GM20000 (cell line): ENCODE measurements at places on chromosomes 5 and 9.

- DNase-seq, result no peak
These were observed 33.5 kb downstream of the RAB24 start for GRCh38 chr5:177269976-177270375.

DNA sequence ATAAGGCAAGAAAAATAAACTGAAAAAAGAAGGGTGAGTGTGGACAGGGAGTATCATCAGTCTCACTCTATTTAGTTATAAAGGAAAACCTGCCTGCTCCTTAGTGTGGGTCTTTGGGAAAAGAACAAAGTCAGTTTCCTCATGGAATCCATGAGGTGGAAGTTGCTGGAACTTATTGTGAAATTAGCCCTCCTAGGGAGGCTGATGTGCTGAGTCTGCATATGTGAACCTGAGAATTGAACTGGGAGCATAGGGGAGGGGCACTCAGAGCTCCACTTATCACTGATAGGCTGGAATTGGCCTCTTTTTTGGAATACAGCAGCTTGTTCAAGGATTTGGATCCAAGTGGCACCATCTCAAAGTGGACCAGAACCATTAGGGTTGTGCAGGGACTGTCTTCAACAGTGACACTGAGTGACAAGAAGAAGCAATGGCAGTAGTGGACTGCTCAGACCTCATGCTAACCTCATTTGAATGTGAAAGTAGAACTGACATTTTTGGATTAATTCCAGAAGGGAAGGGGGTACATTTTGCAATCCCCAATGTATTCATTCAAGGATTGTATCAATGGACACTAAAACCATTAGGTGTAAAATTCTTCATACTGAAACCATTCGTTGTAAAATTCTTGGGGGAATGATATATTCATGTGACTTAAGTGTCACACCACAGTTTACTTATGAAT is 103.6 kb upstream of the KLF9 start:
- DNase-seq, result no peak

DNA sequence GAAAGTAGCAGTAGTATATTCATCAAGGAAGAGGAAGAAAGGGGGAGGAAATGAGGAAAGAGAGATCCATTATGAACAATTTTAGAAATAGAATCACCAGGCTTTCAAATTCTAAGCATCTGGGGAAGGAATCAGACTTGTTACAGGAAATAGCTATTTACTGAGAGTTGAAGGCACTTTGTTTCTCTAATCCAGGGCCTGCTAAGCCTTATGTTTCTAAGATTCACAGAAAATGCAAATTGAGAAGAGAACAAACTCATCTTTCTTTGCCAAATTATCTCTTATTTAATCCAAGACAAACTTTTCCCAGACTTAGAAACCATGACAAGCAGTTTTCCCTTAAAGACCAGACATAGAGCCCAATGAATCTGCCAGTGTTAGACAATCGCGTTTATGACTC is 528.0 kb upstream of the NMUR2 start:
- no peak for DNase-seq

- peak; percentile 50 for DNase-seq
These were observed 124.4 kb downstream of the TENT4A start for GRCh38 chr5:6837519-6838110.

DNA sequence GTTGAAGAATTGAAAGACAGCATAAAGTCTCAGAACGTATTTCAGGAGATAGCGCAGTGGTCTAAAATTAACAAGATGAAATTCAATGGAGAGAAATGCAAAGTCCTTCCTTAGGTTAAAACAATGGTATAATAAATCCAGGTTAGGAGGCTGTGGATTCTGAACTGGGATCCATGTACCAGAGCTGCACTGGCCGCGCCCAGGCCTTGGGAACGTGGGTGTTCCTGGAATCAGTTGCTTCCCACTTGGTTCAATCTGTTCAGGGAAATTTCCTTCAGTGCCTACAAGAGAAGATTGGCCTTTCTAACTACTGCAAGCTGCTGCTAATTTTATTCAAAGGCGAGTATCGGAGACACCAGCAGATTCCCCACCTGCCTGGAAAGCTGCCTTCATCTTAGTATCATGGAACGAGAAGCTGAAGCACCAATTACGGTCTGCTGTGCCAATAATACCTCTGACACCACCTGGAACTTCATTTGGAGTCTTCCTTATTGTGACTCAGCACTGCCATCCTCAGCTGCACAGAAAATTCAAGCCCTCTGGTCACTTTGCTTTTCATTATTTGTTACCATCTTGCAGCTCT is 14.3 kb upstream of the CTNND2 start:
- no peak for DNase-seq

GRCh38 chr5:151146061-151146460 is 11.5 kb downstream of the ANXA6 start:
- no peak for DNase-seq

DNA sequence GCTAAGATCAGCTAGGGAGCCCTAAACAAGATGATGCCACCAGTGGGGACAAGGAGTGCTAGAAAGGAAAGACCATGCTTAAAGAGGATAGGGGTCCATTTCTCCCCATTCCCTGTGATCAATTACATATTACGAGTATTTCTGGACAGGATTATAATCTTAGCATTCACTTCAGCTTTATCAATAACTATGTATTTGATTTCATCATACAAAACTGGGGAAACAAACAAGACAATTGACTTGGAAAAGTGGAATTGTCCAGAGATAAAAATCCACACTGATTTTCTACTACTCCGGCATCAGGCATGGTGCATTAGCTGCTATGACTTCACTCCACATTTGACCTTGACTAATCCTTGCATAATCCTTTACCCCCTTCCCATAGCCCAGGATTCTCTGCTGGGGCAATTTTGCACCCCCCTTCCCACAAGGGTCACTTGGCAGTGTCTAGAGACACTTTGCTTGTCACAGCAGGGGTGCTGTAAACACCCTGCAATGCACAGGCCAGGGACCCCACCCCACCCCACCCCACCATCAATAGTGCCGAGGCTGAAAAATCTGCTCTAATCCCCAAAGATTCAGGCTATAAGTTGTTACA is 29.9 kb upstream of the UBE2QL1 start:
- DNase-seq, result no peak

DNA sequence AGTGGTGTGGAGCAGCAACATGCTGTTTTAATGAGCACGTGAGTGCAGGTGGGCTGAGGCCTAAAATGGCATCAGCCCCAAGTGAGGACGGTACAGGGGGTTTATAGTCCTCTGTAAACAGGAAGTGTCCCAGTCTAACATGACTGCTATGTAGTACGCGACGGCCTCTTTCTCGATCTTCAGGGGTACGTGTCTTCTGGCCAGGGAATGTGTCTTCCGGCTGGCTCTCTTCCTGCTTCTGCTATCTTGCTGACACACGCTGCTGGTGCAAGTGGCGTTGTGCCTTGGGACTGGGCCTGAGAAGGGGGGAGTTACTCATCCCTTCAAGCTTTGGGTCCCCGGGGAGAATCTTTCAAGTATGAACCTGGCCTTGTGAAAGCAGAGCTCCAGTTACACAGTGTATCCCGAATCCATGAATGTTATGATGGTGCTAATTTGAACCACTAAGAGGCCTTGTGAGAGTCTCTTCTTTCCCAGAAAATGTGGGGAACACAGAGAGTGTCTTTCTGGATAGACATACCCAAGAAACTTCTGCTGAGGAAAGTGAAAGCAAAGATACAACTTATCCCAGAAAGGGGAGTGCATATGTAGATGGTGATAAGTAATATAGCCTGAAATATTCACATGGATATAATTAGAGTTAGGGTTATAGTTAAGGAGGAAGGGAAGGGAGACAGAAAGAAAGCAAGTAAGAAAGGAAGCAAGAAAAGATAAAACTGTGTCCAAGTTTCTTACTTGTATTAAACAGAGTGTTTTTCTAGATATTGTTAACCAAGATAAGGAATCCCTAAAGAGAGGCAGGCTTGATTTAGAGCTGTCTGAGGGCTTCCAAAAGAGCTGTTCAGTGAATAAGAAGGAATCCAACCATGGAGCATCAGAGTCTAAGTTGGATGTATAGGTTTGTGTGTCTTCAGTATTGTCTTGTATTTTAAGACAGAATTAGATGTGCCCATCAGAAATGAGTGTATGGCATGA is 35.5 kb upstream of the ANXA2R start:
- DNase-seq, result no peak

- DNase-seq, result no peak
These were observed 10.9 kb downstream of the SEMA5A start for GRCh38 chr5:9534881-9535517.

- no peak for DNase-seq
These were observed 70.7 kb downstream of the NR2F1 start for GRCh38 chr5:93653716-93654115.

- no peak for DNase-seq
These were observed 10.6 kb upstream of the CSNK1A1 start for GRCh38 chr5:149561848-149562247.
